ENCODE measurements at places on chromosomes 4 and X.

- peak; percentile 63 for DNase-seq
Observed at GRCh38 chrX:110853610-110854009, 58.0 kb upstream of the CHRDL1 start.

- no peak for DNase-seq
Observed at GRCh38 chrX:129249563-129249962, 273.7 kb downstream of the SMARCA1 start.

GRCh38 chrX:47560934-47561658 lies at the start of gene ARAF:
Gene ARAF (plus strand): TSS chrX:47561205. CDS start chrX:47562968, 1,763 bp downstream.
- DNase-seq = peak; percentile 86

GRCh38 chr4:117626664-117627063 lies 407.6 kb upstream of the NDST3 start:
- no peak for DNase-seq

- no peak for DNase-seq
Observed at GRCh38 chrX:133676344-133677122, 261.2 kb upstream of the GPC4 start.

DNA sequence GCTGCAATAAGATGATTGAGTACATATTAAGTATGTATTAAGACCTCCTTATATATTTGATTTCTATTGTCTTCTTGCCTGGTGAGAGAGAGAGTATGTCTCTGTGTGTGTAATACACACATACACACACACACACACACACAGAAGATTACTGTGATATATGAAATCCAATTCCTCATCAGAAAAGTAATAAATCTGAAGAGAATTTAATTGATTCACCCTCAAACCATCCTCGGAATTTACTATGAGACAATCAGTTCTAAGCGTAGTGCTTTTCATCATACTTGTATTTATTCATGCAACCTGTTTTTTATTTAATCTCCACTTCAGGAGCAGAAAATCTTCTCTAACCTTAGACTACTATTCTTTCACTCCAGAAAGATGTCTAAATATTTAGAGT lies 62.3 kb upstream of the TLL1 start:
- no peak for DNase-seq

DNA sequence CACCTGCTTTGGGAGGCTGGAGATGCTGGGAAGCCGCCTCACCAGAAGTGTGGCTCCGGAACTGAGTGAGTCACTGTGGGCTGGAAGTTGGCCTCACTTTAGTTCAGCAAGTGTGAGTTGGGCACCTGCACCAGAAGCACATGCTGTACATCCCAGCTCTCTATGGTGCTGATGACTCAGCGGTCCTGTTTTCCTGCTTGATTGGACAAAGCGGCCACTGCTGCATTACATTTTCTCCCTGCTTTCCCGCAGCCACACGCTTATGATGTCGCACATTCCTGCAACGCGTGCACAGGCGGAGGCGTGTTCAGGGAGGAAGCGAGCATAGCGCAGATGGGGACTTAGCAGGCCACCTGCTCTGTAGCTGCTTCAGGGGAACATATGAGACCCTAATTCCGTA lies 26.7 kb upstream of the CLDN34 start:
- no peak for DNase-seq

GRCh38 chr4:139603576-139604410 lies 47.8 kb upstream of the SETD7 start:
- DNase-seq = no peak

- DNase-seq = no peak
Observed at GRCh38 chr4:15654593-15655222, 449 bp downstream of the FBXL5 start.

All from NCI-H2081 treated with DMSO at 0.1 percent for 48 hours (cell line).